Osteocyte (in vitro differentiated cells): ENCODE measurements at places on chromosomes 1 and 21. TPM values are rescaled to one million over a fixed set of nuclear protein-coding genes. Genes with fewer than 3 reads are reported as not detected.
A peak's percentile ranks its signal among the peaks of the same experiment; 100 is the strongest.

GRCh38 chr1:230858918-230859729 lies 9.2 kb downstream of the C1orf198 start:
- peak overlapping the region; percentile 12 for H3K4me3 ChIP-seq
- peaks cover 98% of the 10 kb centered on the region for H3K4me1 ChIP-seq
- peaks cover 49% of the 10 kb centered on the region for H3K36me3 ChIP-seq
- peak; percentile 89 for DNase-seq

DNA sequence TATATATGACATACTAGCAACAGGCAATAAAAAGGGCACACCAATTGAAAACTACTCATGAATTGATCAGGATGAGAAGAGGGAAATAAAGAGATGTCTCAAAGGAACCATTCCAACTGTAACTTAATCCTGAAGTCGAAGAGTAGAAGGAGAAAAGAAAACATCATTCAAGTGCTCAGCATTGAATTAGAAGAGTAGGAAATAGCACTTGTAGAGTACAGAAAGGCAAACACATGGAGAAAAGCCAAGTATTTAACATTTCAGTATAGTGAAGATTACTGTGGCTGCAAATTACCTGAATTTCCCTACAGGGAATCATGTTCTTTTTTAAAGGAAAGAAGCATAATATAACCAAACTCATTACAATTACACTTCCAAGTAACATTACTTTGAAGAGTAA lies 205.0 kb downstream of the KCTD3 start:
- no peak overlapping the region for H3K4me3 ChIP-seq
- no peaks in the 10 kb centered on the region for H3K27me3 ChIP-seq
- no peak overlapping the region for H3K27ac ChIP-seq
- DNase-seq, result no peak
- H3K4me1 ChIP-seq, result no peaks in the 10 kb centered on the region

BCAR3 gene
- total RNA-seq, result 7.9 and 8.8 TPM in 2 replicates

ARPC5 gene
- total RNA-seq, result 126 and 127 TPM in 2 replicates

GRCh38 chr1:211198111-211198510 lies 61.1 kb upstream of the RCOR3 start:
- H3K4me1 ChIP-seq, result peaks cover 11% of the 10 kb centered on the region
- no peak overlapping the region for H3K4me3 ChIP-seq
- peaks cover 2% of the 10 kb centered on the region for H3K27me3 ChIP-seq
- H3K27ac ChIP-seq, result no peak overlapping the region
- H3K36me3 ChIP-seq, result no peaks in the 10 kb centered on the region
- DNase-seq, result no peak

DNA sequence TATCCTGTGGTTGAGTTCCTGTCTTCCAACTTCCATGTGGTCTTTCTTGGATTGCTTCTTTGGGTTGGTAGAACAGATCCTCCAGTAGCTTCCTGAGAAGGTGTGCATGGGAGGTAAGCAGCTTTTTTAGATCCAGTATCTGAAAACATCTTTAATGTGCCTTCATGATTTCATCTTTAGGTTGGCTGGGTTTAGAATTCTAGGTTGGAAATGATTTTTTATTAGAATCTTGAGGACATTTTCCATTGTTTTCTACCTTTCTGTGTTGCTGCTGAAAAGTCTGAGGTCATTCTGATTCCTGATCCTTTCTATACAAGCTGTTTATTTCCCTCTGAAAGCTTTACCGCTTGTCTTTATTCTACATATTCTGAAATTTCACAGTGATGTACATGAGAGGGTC lies 94.8 kb downstream of the PEX14 start:
- H3K27me3 ChIP-seq, result no peaks in the 10 kb centered on the region
- no peak overlapping the region for H3K27ac ChIP-seq
- no peak overlapping the region for H3K4me3 ChIP-seq
- H3K36me3 ChIP-seq, result peaks cover 8% of the 10 kb centered on the region
- DNase-seq, result no peak
- H3K4me1 ChIP-seq, result peaks cover 3% of the 10 kb centered on the region
